ENCODE measurements at places on chromosomes 6 and 20.
A peak's percentile ranks its signal among the peaks of the same experiment; 100 is the strongest.

DNA sequence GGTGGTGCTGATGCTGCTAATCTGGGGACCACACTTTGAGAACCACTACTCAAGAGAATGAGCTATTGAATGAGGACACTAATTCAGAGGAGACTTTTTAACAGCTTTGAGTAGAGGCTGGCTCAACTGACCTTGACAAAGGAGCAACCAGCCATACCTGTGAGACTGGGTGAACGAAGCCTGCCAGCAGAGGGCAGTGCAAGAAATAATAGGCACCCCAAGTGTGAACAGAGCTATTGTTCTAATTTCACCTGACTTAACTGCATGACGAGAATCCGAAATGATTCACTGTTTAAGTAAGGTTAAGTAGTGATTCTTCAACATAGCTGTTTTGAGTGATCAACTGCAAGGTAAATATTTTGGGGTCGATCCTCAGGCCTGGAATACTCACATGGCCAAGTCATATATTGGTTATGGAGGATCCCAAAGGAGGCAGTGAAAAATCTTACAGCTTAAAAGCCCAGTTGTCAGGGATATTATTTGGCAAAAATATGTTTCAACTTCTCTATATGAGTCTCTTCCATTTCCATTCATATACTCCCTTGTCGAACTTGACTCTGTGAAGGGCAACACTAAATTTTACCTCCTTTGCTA, 550.5 kb upstream of the MARCKS start:
- no peaks in the 10 kb centered on the region for H3K27me3 ChIP-seq
- no peak overlapping the region for H3K27ac ChIP-seq
- no peaks in the 10 kb centered on the region for H3K4me1 ChIP-seq
- no peak overlapping the region for H3K4me3 ChIP-seq
- peak; percentile 54 for DNase-seq

DNA sequence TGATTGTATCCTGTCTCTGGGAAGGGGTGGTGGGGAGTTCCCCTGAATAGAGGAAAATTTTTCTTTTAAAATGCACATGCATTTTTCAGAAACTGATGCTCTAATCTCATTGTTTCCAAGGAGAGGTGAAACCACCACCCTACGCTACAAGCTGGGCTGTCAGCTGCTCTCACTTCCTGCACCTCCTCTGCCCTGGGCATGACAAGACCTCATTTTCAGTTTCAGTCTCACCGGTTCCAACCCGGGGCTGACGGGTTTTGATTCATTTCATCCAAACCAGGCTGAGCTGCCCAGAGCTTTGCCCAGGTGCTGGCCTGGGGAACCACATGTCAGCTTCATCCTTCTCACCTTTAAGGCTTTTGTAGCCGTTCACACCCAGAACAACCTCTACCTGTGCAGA, 99.7 kb downstream of the EYA2 start:
- DNase-seq: no peak
- H3K36me3 ChIP-seq: no peaks in the 10 kb centered on the region
- H3K27me3 ChIP-seq: no peaks in the 10 kb centered on the region
- no peak overlapping the region for H3K4me3 ChIP-seq
- H3K27ac ChIP-seq: no peak overlapping the region

DNA sequence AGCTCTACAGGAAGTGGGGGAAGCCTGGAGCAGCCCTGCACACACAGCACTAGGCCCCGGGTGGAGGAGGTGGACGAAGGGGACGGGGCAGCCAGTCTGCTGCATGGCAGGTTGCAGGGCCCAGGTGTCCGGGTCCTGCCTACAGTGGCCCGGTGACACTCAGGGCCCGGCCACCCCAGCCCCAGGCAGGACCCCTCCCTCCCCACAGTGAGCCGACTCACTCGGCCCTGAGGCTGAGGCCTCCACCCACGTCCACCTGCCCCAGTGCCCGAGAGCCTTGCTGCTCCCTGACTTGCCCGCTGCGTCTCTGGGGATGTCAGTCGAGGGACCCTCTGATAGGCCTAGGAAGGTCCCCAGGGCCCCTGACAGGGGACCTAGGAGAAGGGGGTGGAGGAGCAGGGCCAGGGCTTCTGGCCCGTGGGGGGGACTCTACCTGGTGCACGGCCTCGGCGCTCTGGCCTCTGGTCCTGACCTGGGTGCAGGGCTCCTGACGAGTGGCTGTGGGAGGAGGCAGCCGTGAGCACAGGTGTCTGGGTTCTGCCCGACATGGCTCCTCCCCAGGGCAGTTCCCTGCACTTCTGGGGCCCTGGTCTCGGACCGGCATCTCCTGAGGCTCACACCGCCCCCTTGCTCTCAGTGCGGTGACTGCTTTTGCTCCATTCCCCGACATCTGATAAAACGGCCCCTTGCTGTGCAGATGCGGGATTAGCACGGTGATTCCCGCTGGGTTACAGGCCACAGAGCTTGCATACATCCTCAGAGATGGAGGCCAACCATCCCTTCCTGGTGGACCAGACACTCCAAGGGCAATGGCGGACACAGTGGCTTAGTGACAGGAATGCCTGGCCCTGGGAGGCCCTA, 20.1 kb downstream of the FRMD1 start:
- DNase-seq: peak; percentile 57
- no peaks in the 10 kb centered on the region for H3K4me1 ChIP-seq
- no peak overlapping the region for H3K4me3 ChIP-seq
- no peaks in the 10 kb centered on the region for H3K27me3 ChIP-seq
- H3K27ac ChIP-seq: no peak overlapping the region
- no peaks in the 10 kb centered on the region for H3K36me3 ChIP-seq

- no peak overlapping the region for H3K4me3 ChIP-seq
- H3K4me1 ChIP-seq: no peaks in the 10 kb centered on the region
- H3K27ac ChIP-seq: no peak overlapping the region
- peaks cover 35% of the 10 kb centered on the region for H3K36me3 ChIP-seq
These were observed 41.5 kb downstream of the CDC40 start for GRCh38 chr6:110221738-110222137.

DNA sequence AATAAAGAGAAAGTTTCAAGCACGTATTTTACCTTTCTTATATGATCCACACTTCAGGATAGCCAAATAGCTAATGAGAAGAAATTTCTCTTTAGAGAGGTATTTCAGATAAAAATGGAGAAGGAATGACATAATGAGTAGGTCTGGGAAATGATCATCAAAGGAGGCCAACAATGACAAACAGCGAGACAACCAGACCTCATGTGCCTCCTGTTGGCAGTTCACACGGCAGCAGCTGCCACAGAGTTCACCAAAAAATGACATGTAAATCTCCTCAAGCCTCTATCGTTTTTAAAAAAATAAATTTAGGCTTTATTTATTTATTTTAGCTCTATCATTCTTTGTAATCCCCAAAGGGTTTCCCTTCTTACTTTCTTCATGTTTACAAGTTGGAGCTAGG, 47.7 kb downstream of the SLC2A12 start:
- H3K27ac ChIP-seq: no peak overlapping the region
- H3K4me1 ChIP-seq: peaks cover 11% of the 10 kb centered on the region
- no peak overlapping the region for H3K4me3 ChIP-seq
- no peaks in the 10 kb centered on the region for H3K36me3 ChIP-seq
- no peaks in the 10 kb centered on the region for H3K27me3 ChIP-seq

- peaks cover 11% of the 10 kb centered on the region for H3K4me1 ChIP-seq
- peak; percentile 73 for DNase-seq
- H3K36me3 ChIP-seq: peaks cover 8% of the 10 kb centered on the region
- no peaks in the 10 kb centered on the region for H3K27me3 ChIP-seq
- no peak overlapping the region for H3K4me3 ChIP-seq
These were observed 116.3 kb upstream of the CHD6 start for GRCh38 chr20:41734506-41734945.

DNA sequence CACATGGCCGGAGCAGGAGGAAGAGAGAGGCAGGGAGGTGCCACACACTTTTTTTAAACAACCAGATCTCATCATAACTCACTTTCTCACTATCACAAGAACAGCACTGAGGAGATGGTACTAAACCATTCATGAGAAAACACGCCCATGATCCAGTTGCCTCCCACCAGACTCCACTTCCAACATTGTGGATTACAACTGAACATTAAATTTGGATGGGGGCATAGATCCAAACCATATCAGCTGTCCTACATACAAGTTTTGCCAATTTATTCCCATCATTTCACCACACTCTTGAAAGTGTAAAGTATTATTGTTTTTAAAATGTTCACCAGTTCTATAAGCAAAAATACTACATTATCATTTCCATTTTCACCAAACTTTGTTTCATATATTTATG, 33.9 kb upstream of the VGLL2 start:
- DNase-seq: no peak
- H3K27ac ChIP-seq: no peak overlapping the region
- H3K36me3 ChIP-seq: no peaks in the 10 kb centered on the region
- no peaks in the 10 kb centered on the region for H3K27me3 ChIP-seq

DNA sequence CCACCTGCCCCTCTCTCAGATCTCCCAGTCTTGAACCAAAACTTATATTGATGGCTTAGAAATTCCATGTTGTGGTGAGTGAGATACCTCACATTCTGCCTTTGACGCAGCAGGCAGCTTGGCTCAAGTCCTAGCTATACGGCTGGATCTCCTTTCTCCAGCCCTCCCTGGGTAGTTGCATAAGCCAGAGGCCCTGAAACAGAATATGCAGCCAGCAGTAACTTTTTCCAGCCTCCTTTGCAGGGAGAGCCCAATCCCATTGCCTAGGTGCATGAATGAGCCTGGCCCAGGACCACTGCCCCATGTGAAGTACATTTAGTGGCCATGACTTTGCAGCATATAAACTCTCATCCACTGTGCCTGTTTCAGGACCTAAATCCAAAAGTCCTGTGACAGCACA, 202.2 kb upstream of the CDYL start:
- no peak overlapping the region for H3K4me3 ChIP-seq
- no peaks in the 10 kb centered on the region for H3K4me1 ChIP-seq
- H3K27me3 ChIP-seq: peaks cover 3% of the 10 kb centered on the region
- peaks cover 16% of the 10 kb centered on the region for H3K36me3 ChIP-seq

- H3K27ac ChIP-seq: no peak overlapping the region
- DNase-seq: no peak
- H3K36me3 ChIP-seq: no peaks in the 10 kb centered on the region
- no peak overlapping the region for H3K4me3 ChIP-seq
- H3K4me1 ChIP-seq: peaks cover 28% of the 10 kb centered on the region
These were observed 90.9 kb downstream of the SPTLC3 start for GRCh38 chr20:13099676-13100075.

GRCh38 chr20:58783511-58784011, 67.1 kb downstream of the GNAS-AS1 start:
- peaks cover 14% of the 10 kb centered on the region for H3K27me3 ChIP-seq
- no peak overlapping the region for H3K4me3 ChIP-seq
- H3K36me3 ChIP-seq: no peaks in the 10 kb centered on the region
- H3K27ac ChIP-seq: no peak overlapping the region

DNA sequence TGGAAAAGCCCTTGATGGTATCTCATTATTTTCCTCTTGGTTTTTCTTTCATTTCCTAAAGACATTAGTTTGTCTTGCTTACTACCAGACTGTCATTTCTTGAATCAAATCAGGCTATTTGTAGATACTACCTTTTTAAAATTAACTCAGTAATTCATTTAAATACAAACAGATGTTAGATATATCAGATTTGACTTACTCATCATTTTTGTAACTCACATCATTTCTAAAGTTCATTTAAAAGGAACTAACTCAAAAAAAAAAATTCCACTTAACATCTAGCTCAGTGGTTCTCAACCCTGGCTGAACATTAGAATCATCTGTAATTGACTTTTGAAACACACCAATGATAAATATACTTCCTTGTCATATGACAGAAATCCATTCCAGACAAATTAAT, 48.2 kb upstream of the TINAG start:
- H3K4me3 ChIP-seq: no peak overlapping the region
- no peaks in the 10 kb centered on the region for H3K36me3 ChIP-seq
- H3K4me1 ChIP-seq: peaks cover 33% of the 10 kb centered on the region
- H3K27me3 ChIP-seq: peaks cover 25% of the 10 kb centered on the region

DNA sequence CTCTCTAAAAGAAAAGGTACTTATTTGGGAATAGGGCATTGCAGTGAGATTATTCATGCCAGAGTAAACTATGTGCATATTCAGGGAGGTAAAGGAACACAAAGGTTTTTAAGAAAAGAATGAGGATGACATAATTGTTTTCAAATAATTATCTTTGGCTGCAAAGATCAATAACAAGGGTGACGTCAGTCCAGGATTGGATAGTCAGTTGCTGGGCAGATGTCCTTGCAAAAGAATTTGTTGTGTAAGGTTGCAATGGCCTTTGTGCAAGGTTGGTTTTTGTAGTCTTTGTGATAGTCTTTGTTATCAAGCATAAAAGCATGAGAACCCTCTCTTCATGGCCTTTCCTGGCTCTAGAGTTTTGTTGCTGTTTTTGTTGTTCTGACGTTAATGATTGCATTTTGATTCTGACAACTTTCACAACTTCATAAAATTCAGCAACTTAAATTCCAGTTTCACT, 17.7 kb downstream of the LOC128125822 start:
- H3K27ac ChIP-seq: 0 out of 2 replicates have a peak overlapping the region, but pooled peaks have one; percentile 29
- no peak for DNase-seq
- H3K4me3 ChIP-seq: no peak overlapping the region
- no peaks in the 10 kb centered on the region for H3K36me3 ChIP-seq

GRCh38 chr20:22690616-22691179, 106.3 kb upstream of the FOXA2 start:
- no peak for DNase-seq
- no peak overlapping the region for H3K27ac ChIP-seq
- H3K36me3 ChIP-seq: peaks cover 5% of the 10 kb centered on the region
- H3K4me3 ChIP-seq: no peak overlapping the region
- H3K27me3 ChIP-seq: peaks cover 20% of the 10 kb centered on the region

- H3K4me1 ChIP-seq: peaks cover 5% of the 10 kb centered on the region
- H3K4me3 ChIP-seq: no peak overlapping the region
- no peaks in the 10 kb centered on the region for H3K27me3 ChIP-seq
- no peak for DNase-seq
These were observed 31.4 kb downstream of the PTPN1 start for GRCh38 chr20:50541606-50542041.

- peaks cover 19% of the 10 kb centered on the region for H3K36me3 ChIP-seq
- H3K4me3 ChIP-seq: peak overlapping the region; percentile 94
- H3K27ac ChIP-seq: no peak overlapping the region
- peaks cover 12% of the 10 kb centered on the region for H3K27me3 ChIP-seq
These were observed 636 bp downstream of the SRF start for GRCh38 chr6:43171707-43172103.

DNA sequence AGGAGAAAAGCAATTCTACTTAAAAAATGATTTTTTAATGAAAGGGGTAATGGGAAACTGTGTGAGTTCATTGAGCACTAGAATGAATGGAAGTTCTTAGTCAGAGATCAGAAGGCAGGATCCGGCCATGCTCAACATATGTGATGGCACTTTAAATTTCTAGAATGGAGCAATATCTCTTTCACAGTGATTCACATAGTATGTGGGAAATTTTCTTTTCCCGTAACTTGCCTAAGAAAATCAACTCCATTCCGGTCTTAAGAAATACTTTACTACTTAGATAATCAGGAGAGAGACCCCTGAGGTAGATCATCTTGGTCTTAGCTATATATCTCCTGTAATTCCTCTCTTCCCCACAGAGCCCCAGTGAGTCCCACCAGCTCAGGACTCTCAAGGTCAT, 131.8 kb downstream of the SCML4 start:
- DNase-seq: no peak
- peaks cover 10% of the 10 kb centered on the region for H3K36me3 ChIP-seq
- peaks cover 44% of the 10 kb centered on the region for H3K4me1 ChIP-seq
- H3K27me3 ChIP-seq: no peaks in the 10 kb centered on the region
- no peak overlapping the region for H3K4me3 ChIP-seq

GRCh38 chr6:75483136-75483952, 10.3 kb downstream of the FILIP1 start:
- no peaks in the 10 kb centered on the region for H3K36me3 ChIP-seq
- H3K27me3 ChIP-seq: no peaks in the 10 kb centered on the region
- no peak overlapping the region for H3K4me3 ChIP-seq

GRCh38 chr6:169905041-169905807, 153.8 kb downstream of the ERMARD start:
- no peak overlapping the region for H3K4me3 ChIP-seq
- peaks cover 3% of the 10 kb centered on the region for H3K36me3 ChIP-seq
- H3K27me3 ChIP-seq: no peaks in the 10 kb centered on the region
- no peak overlapping the region for H3K27ac ChIP-seq

- H3K36me3 ChIP-seq: peaks cover 5% of the 10 kb centered on the region
- H3K27me3 ChIP-seq: no peaks in the 10 kb centered on the region
- H3K4me1 ChIP-seq: no peaks in the 10 kb centered on the region
- H3K27ac ChIP-seq: no peak overlapping the region
- no peak overlapping the region for H3K4me3 ChIP-seq
These were observed 411.7 kb downstream of the C6orf118 start for GRCh38 chr6:164897523-164898235.
